ENCODE measurements at places on chromosomes 7 and 10.

GRCh38 chr7:108415821-108416536 is 40.3 kb downstream of the NRCAM start:
- no peak for DNase-seq

DNA sequence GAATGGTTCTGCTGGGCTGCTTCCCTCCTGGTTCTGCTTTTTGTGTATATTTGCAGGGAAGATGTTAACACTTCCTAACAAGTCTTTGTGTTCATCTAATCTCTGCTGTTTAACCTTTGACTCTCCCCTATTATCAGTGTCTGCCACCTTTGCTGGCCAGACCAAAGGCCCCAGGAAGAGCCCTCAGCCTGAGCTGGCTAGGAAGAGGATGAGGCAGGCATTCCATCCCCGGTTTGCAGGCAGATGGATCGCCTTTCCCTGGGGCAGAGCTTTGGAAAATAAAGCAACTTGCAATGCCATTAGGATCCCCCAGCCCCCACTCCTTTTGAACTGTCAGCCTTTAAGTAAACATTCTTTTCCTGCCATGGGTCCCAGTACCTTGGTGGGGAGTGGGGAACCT is 19.0 kb downstream of the DPCD start:
- DNase-seq, result no peak

DNA sequence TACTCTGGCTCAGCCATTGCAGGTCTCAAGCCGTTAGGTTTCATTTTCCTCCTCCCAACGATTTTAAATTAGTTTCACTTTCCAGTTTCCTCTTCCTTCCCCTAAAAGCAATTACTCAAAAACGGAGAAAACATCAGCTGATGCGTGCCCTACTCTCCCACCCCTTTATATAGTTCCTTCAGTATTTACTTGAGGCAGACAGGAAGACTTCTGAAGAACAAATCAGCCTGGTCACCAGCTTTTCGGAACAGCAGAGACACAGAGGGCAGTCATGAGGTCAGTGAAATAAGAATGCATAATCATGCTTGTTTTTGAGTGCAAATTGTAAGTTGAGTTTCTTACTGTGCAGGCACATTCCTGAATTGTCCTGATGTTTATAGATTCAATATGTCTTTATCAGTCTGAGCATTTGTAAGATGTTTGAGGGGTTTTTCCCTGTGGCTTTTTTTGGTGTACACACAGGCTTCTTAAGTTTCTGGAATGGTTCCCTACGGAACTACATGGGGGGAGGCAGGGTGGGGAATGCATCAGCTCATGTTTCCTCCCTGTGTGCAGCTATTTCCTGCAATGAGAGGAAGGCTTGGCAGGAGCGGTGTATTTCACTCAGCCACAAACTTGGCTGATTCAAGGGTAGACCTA is at the start of gene IFIT3:
TSS of gene IFIT3 (plus strand) at position 195 of the 639 bp plus-strand sequence. CDS start at position 272, 77 bp downstream.
- DNase-seq, result peak; percentile 89

GRCh38 chr7:26147030-26147429 is 5.0 kb upstream of the NFE2L3 start:
- DNase-seq, result no peak

GRCh38 chr10:78481842-78482241 is 448.2 kb downstream of the RPS24 start:
- no peak for DNase-seq

Data from right hindlimb (tissue), 1 donor.